ENCODE measurements at places on chromosomes 2 and 18.
A peak's percentile ranks its signal among the peaks of the same experiment; 100 is the strongest.

DNA sequence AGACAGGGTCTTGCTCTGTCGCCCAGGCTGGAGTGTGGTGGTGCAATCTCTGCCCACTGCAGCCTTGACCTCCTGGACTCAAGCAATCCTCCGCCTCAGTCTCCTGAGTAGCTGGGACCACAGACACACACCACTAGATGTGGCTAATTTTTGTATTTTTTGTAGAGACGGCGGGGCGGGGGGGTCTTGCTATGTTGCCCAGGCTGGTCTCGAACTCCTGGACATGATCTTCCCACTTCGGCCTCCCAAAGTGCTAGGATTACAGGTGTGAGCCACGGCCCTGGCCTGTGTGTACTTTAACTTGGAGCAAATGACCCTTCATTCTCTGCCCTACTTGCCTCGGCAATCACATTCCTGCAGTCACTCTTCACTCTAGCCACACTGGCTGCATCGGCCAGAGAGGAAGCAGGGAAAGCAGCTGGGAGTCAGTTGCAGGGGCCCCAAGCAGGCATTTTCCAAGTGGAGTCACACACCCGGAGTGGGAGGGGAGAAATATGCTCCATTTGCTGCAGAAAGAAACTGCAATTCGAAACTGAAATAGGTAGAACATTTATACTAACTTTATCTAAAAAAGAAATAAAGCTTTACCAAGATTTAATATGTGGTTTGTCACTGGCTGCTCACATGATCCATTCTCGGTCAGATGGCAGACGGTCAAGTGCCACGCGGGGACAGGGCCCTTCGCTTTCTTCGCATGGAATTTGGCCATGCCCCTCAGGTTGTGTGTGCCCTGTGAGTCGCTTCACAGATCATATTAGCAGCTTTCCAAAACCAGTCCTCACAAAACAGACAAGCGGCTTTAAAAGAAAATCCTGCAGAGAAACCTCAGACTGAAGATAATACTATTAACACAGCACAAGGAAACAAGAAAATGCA is 37.1 kb downstream of the FAM161A start:
- DNase-seq, result no peak

GRCh38 chr2:42316910-42317309 is 44.1 kb downstream of the COX7A2L start:
- no peak for DNase-seq

- no peak for DNase-seq
These were observed 185.9 kb upstream of the KLHL14 start for GRCh38 chr18:32958746-32959145.

- no peak for DNase-seq
These were observed 18.8 kb downstream of the CDH7 start for GRCh38 chr18:65769652-65770051.

- DNase-seq, result no peak
These were observed 188.2 kb downstream of the LDLRAD4 start for GRCh38 chr18:13406736-13407135.

DNA sequence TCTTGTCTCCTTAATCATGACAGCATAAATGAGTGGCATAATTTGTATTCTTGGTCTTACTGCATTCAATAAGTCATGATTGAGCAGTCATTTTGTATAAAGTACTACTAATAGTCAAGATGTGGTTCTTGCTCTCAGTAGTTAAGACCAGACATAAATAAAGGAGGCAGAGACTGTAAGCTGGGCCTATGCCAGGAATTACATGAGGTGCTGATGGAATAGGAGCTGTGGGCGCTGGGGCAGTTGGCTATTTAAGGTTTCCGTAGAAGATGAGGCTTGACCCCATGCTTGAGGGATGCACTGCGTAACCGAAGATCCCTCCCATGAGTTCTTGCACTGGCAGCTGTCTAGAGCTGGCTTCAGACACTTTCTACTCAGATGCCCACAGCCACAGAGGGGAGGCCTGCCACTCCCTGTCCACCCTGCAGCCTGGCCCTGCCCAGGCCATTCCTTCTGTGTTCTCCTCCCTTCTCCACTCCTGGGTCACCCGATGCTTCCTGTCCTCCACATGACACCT is 150.9 kb upstream of the REV1 start:
- DNase-seq, result no peak

DNA sequence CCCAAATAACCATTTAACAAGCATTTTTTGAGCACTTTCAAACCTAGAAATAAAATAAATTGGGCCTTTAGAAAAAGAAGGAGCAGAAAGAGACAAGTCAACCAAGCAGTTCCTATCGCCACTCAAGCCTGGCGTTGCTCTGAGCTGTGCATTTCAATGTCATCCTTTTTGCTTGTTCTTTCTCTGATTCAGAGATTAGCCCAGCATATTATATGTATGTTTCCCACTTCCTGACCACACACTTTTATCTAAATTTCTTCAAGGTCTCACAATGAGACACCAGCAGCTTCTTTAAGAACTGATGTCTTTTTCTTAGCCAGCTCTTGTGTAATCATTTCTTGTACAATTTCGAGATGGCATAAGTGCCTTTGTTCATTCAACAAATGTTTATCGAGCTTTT is 344.5 kb upstream of the ID2 start:
- no peak for DNase-seq

DNA sequence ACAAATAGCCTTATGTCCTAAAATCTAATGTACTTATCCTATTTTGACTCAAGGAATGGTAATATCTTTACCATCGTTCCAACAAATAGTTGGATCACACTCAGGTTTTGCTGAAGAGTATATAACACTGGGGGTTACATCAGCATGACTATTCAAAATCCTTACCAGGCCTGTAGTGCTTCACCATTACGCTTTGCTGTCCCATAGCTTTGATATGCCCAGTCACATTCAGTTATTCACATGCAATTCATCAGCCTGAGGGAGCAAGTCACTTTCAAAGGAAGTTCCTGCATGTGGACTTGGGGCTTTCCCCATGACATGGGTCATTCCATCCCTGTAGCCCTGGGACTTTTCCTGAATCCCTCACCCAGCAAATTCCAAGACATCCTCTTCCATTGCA is 39.6 kb downstream of the FTCDNL1 start:
- DNase-seq, result no peak

GRCh38 chr2:8252997-8253694 is 428.7 kb upstream of the ID2 start:
- no peak for DNase-seq

- no peak for DNase-seq
These were observed 43.4 kb downstream of the GREB1 start for GRCh38 chr2:11577101-11577883.

- DNase-seq, result no peak
These were observed 26.8 kb upstream of the SP3 start for GRCh38 chr2:173991856-173992588.

GRCh38 chr2:232485757-232486557 is 1.7 kb downstream of the ECEL1 start:
- no peak for DNase-seq

GRCh38 chr2:144354953-144355352 is 165.0 kb downstream of the ZEB2 start:
- DNase-seq, result no peak

DNA sequence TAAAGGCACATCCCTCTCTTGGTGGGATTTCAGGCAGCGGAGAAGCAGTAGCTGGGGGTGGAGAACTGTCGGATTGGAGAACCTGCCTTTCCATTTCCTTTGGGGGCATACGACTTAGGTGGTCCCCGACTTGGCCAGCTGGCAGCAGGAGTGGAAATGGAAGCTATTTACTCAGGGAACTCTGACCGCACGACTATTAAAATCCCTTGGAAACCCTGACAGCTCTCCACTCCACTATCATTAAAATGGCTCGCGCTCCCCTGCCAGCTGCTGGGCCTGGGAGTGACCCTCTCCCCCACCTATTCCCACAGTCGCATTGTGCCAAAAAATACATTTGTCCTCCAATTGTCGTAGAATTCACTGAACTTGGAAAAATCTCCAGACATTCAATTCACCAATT is 77.7 kb upstream of the APCDD1 start:
- DNase-seq, result no peak

GRCh38 chr18:63979409-63979920 is 9.6 kb downstream of the SERPINB8 start:
- DNase-seq, result peak; percentile 29

GRCh38 chr2:204655101-204655500 is 109.8 kb downstream of the PARD3B start:
- no peak for DNase-seq

GRCh38 chr18:9878095-9878494 is 7.7 kb upstream of the TXNDC2 start:
- no peak for DNase-seq

- DNase-seq, result no peak
These were observed 45.7 kb upstream of the STK17B start for GRCh38 chr2:196217116-196217515.

DNA sequence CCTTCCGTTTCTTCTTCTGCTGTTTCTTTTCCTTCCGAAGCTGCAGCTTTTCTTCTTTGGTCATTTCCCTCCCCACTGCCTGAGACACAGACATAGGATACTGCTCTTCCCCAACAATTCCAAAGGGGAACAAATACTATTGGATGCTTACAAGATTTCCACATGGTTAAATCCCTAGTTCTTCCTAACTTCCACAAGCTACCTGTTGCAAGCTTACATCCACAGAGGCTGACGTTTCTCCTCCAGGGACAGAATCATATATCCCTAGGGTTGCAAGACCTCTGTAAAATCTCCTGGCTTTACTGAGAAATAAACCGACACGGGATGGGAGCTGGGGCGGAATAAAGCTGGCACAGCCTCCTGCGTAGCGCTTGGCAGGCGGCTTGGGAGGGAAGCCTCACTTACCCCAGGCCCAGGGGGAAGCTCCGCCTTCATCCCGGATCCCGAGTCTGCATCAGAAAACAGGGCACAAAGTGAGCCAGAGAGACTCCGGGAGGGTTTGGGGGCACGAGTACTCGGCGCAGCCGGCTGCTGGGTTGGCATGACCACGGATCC is 590 bp downstream of the EIF2B4 start:
- DNase-seq, result no peak

DNA sequence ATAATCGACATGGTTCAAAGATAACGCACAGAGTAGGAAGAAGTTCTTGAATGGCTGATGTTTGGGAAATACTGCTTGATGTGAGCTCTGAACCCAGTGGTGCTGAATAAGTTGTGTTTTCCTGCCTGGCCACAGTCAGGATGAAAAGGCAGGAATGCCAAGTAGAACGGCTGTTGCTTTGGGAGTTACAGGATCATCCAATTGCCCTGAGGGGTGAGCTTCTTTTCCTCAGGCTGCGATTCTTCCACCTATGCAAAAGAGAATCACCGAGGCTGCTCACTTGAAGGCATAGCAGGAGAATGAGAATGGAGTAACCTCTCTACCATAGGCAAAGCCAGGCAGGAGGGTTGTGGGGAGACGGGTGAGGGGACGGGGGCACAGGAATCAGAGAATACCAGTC is 14.4 kb upstream of the IGFBP2 start:
- no peak for DNase-seq
